AG04450 (cell line): ENCODE measurements at places on chromosomes 4 and X. TPM values are rescaled to one million over a fixed set of nuclear protein-coding genes. Genes with fewer than 3 reads are reported as not detected.

RIPPLY1 gene
- not detected in 2 replicates for polyA plus RNA-seq

CXCL6 gene
- 0.43 and 0.57 TPM in 2 replicates for polyA plus RNA-seq

SSX2B gene
- polyA plus RNA-seq, result not detected in 2 replicates

TRAM1L1 gene
- 3.7 and 5.2 TPM in 2 replicates for polyA plus RNA-seq

RGN gene
- 1.7 and 2.1 TPM in 2 replicates for polyA plus RNA-seq

MAPK10 gene
- 11.3 and 16.3 TPM in 2 replicates for polyA plus RNA-seq

NR0B1 gene
- polyA plus RNA-seq, result 0.09 and 0.12 TPM in 2 replicates

EDNRA gene
- 28.4 and 38.4 TPM in 2 replicates for polyA plus RNA-seq

LIMCH1 gene
- polyA plus RNA-seq, result 0.71 and 1.1 TPM in 2 replicates

PNMA3 gene
- polyA plus RNA-seq, result 0.02 TPM in 2 replicates

NLGN4X gene
- polyA plus RNA-seq, result not detected in 2 replicates

FAM241A gene
- polyA plus RNA-seq, result 0.21 and 0.36 TPM in 2 replicates

NPFFR2 gene
- polyA plus RNA-seq, result not detected in 2 replicates

ADH1B gene
- 26.1 and 29.1 TPM in 2 replicates for polyA plus RNA-seq

SLC2A9 gene
- polyA plus RNA-seq, result 2.4 and 3.0 TPM in 2 replicates

DUSP9 gene
- polyA plus RNA-seq, result not detected in 2 replicates

FAT1 gene
- 415 and 422 TPM in 2 replicates for polyA plus RNA-seq

CASP3 gene
- 38.9 and 51.8 TPM in 2 replicates for polyA plus RNA-seq

ODAM gene
- polyA plus RNA-seq, result not detected in 2 replicates
